ENCODE measurements at places on chromosomes 4 and X.

DNA sequence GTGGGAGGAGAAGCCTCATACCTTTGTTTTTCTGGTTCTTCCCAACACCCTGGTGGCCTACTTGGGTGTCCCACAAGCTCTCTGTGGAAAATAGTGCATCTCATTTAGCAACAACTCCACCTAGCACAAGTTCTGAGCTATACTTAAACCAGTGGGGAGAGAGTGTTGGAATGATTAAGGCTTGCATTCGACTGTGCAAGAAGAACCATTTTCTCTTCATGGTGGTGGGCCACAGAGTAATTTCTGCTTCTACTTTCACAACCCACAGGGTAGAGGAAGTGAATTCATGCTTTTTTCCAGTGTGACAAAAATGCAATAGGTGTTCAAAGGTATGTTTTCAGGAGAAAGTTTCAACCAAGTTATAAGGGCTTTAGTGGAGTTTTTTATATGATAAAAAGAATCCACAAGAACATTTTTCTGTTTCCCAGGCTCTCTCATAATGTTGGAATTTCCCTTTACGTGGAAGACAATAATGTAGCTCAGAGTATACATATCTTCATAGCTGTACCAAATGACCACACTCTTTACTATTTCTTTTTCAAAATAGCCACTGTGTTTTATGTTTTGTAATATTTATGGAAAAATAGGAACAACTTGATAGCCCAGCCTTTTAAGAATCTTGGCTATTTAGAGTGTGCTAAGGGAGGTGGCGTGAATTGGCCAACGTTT, 80.3 kb upstream of the HHIP start:
- no peak for DNase-seq

DNA sequence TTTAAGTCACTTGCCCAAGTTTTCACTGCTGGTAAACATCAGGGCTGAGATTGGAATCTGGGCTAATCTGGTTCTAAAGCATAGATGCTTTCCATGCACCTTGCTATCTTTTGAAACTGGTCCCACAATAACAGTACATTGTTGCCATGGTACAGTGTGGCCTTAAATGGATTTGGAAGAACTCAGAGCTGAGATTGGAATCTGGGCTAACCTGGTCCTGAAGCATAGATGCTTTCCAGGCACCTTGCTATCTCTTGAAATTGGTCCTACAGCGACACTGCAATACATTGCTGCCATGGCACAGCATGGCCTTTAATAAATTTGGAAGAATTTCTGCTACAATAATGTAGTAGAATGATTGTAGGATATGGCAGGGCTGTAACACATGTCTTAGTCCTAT, 28.6 kb downstream of the DAPP1 start:
- no peak for DNase-seq

DNA sequence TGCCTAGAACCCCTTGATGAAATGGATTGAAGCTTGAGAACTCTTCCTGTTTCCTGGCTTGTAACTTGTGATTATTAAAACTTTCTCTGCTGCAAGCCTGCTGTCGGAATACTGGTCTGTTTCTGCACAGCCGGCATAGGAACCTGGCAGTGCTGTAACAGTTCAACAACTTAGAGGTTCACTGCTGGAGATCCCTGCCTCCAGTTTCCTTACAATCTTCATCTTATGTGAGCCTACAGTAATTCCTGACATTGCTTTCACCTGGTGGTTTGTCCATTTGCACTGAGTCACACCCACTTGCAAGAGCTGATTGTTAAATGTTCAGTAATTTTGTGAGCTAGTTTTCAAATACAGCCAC, 1.3 kb upstream of the SEPSECS start:
- no peak for DNase-seq

DNA sequence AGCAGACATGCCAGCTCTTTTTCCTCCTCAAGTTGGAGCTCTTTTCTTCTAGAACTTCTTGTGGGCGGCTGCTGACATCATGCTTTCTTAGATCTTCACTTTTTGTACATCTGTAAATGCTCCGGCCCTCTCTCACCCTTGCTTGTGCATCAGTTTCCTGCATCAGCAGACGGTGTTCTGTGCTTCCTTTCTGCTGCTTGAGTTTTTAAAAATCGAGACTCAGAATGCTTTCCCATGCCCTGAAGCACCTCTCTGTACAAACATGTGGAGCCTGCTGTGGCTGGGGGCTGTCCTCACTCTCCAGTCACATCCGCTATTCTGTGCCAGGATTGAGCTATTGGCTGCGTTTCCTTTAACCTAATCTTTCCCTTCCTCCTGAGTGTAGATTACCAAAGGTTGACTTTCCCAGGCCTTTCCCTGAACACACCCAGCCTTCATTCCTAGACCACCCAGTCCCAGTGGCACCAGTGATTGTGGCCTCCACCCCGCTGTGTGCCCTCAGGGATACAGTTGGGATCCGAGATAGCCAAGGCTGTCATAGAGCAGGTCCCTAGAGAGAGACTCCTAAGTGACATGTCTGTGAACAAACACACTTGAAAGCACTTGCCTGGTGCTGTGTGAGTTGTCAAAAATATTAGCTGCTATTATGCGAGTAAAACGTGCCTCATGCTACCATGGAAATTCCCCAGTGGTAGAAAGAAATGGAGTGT, 41.9 kb downstream of the TNIP2 start:
- DNase-seq = no peak

DNA sequence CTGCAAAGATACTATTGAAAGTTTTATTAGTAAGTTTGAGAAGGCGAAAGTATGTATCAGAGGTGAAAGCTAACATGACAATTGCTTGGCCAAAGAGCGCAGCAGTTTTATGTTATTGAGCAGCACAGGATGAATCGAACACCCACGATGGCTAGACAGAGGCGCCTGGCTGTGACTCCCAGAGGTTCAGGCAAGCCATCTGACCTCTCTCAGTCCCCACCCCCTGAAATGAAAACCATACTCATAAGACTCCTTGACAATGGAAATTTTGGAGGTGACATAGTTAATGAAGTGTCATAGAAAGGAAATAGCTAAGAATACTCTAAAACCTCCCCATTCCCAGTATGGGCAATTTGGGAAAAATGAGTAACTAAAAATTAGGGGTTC, 70.6 kb downstream of the MGST2 start:
- DNase-seq = no peak

GRCh38 chr4:99362768-99363167, 10.2 kb upstream of the ADH1C start:
- DNase-seq = no peak

- no peak for DNase-seq
These were observed 210.5 kb downstream of the ADAMTS3 start for GRCh38 chr4:72358483-72358882.

DNA sequence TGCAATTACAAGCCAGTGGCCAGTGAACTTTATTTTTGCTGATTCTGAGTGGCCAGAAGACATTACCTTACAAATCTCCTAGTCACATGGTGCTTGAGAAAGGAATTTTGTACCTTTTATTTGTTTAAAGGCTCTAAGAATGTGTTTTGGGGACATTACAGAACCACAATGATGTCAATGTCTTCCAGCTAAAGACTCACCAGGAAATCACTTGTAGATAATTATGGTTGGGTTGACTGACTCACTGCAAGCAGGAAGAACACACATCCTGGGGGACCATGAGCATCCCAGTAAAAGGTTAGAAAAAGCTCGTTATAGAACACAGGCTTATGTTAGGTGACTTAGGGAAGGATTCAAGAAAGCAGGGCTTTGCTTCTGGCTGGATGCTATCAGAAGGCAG, 119.4 kb upstream of the FAM9B start:
- no peak for DNase-seq

DNA sequence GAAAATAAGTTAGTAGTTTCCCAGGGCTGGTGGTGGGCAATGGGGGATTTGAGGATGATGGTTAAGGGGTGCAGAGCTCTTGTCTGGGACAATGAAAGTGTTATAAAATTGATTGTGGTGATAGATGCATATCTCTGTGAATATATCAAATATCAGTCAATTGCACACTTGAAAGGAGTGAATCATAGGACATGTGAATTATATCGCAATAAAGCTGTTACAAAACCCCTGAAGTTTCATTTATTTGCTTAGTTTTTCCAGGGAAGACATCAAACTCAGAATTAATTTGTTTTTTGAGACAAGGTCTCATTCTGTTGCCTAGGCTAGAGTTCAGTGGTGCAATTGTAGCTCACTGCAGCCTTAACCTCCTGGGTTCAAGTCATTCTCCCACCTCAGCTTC, 17.9 kb upstream of the YIPF6 start:
- no peak for DNase-seq

GRCh38 chr4:168784786-168785461, 225.1 kb downstream of the CBR4 start:
- no peak for DNase-seq

- no peak for DNase-seq
These were observed 202.7 kb downstream of the SPRY1 start for GRCh38 chr4:123599061-123599919.

- DNase-seq = no peak
These were observed 125.8 kb downstream of the IRF2 start for GRCh38 chr4:184348311-184349233.

DNA sequence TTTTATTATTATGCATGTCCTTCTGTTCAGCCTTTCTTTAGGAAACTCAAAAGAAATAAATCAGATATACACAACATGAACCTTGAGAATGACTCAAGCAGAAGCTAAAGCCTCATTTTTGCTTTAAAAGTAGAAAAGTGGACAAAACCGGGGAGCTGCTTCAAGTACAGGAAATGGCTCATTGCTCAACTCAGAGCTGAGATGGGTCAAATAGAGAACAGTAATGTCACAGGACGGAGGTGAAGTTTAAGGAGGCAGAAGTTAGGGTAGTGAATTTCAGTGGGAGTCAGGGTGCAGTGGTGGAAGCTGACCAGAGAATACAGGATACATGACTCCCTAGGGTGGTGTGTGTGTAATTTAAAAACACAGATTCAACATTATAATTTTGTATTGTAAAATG, 22.2 kb downstream of the PHKA2 start:
- DNase-seq = no peak

DNA sequence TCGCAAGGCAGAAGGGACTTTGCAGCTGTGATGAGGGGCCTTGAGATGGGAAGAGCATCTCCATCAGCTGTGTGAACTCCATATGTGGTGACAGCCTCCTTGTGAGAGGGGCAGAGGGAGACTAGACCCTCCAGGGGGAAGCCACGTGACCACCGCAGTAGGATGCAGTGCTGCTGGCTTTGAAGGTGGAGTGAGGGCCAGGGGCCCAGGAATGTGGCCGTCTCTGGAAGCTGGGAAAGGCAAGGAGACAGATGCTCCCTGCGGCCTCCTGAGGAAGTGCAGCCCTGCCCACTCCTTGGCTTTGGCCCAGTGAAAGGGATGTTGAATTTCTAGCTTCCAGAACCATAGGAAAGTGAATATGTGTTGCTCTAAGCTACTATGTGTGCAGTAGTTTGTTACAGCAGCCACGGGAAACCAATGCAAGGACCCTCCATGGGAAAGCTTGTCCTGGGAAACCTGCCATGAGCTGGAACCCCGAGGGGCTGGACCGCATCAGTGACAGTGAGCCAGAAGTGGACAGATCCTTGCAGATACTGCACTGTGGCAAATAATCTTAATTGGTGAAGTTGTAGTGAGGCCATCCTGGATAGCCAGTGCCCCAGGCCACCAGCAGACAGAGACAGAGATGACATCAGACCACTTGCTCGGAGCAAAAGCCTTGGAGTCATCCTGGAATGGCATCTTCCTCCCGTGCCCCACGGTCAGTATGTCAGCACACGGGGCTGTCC, 35.4 kb upstream of the SORCS2 start:
- DNase-seq = no peak

- no peak for DNase-seq
These were observed 42.6 kb upstream of the PARM1 start for GRCh38 chr4:74890341-74890740.

- no peak for DNase-seq
These were observed 631 bp downstream of the EVC start for GRCh38 chr4:5711479-5712184.

- DNase-seq = no peak
These were observed 102.8 kb downstream of the NAF1 start for GRCh38 chr4:163063891-163064290.

DNA sequence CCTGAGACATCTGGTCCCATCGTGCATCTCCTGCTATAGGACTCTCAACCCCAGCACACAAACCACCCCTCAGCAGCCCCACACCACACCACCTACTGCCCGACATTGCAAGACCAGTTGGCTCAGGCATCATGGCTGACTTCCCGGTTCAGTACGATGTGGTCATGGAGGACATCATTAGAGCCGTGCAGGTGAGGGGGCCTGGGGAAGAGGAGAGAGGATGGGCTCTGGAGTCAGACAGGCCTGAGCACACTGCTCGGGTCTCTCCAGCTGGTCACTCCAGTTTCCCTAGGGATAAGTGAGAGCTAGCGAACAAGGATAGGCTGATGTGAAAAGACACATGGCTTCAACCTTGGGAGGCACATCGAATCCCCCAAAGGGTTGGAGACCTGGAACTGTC, 17.2 kb downstream of the MAGED2 start:
- no peak for DNase-seq

Data from cerebellum (tissue), 4 donors.